ENCODE measurements at places on chromosomes 1 and 21. TPM values are rescaled to one million over a fixed set of nuclear protein-coding genes. Genes with fewer than 3 reads are reported as not detected.

GRCh38 chr1:29973406-29973805, 737.1 kb downstream of the PTPRU start:
- DNase-seq, result no peak

KCNA3 gene
- not detected for total RNA-seq

HTR6 gene
- total RNA-seq, result not detected

- DNase-seq, result peak; percentile 32
Observed at GRCh38 chr1:147496571-147497210, 44.6 kb upstream of the BCL9 start.

- peak; percentile 99 for DNase-seq
Observed at GRCh38 chr1:149886396-149887195, 12.8 kb upstream of the BOLA1 start.

GRCh38 chr1:196609370-196609737, 1.1 kb upstream of the KCNT2 start:
- DNase-seq, result no peak

TMEM82 gene
- total RNA-seq, result not detected

DNA sequence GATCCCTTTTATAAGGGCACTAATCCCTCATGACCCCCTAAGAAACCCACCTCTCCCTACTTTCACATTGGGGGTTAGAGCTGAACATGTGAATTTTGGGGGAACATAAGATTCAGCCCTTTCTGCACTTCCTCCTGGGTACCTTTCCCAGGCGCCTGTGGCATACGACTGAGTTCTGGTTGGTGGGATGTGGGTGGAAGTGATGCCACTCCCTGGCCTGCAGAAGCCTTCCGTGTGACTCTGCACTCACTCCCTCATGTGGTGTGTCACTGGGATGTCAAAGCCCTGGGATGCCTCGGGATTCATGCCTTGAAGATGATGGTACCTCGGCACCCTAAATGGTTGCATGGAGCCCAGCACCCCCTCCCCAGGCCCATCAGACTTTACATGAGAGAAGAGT, 28.3 kb upstream of the VASH2 start:
- no peak for DNase-seq

- DNase-seq, result no peak
Observed at GRCh38 chr1:19317126-19317910, 5.2 kb downstream of the SLC66A1 start.

GRCh38 chr21:35940074-35940927, 120.0 kb downstream of the SETD4 start:
- peak; percentile 75 for DNase-seq

DNA sequence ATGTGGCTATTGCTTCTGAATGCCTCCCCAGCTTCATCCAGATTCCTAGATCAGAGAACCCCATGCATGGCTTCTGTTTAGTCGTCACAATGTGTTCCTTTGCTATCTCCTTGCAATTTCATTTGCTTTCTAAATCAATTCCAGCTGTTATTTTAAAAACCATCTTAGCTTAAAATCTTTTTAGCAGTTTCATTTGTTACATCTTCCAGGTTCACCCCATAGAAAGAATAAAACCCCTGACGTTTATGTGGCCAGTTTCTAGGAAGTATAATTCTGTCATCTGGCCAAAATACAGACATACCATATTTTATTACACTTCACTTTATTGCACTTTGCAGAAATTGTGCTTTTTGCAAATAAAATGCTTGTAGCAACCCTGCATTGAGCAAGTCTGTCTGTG, 278.4 kb downstream of the PTPRC start:
- DNase-seq, result no peak

DNA sequence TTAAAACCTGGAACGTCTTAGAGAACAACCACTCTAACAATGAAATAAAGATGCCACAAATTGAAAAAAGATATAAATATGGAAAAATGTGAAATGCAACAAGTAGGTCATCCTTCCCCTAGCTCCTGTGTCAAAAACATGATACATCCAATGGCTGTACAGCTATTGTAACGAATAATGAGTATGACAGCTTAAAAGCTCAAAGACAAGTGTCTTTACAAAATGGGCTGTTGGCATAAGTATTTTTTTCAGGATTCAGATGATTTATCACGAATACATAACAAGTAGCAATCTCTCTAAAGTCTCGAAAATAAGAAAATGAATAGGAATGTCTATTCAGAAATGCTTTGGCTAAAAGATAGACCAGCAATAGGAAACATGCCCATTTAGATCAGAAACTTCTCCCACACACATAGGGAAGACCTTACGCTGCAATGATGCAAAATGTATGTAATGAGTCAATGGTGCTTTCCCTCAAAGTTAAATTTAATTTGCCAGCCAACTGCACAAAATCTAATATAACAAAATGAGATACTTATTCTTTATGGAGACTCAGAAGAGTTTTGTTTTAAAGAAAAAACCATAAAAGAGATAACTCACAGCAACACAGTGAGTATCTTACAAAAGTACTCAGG, 8.3 kb downstream of the TGFBR3 start:
- no peak for DNase-seq

DNA sequence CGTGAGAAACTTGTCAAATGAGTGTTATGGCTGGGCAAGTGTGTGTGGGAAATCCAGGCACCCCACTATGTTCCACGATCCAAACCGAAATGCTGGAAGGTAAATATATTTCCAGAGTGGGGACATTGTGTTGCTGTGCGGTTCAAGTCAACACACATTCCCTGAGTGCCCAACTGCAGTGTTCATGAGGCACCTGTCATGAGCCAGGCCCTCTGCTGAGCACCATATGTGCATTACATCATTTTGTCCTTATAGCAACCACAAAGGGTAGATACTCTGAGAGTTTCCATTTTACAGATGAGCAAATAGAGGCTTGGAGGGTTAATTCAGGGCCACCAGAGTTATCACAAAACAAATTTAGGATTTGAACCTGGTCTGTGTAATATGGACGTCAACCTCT, 59.9 kb upstream of the SOD1 start:
- DNase-seq, result no peak

GRCh38 chr1:189357317-189357716, 1120.3 kb downstream of the BRINP3 start:
- DNase-seq, result no peak

GRCh38 chr1:52424231-52424636, 19.8 kb downstream of the PRPF38A start:
- DNase-seq, result no peak

CCDC185 gene
- total RNA-seq, result not detected

OR2L3 gene
- not detected for total RNA-seq

STRIP1 gene
- 39.4 TPM for total RNA-seq

DNA sequence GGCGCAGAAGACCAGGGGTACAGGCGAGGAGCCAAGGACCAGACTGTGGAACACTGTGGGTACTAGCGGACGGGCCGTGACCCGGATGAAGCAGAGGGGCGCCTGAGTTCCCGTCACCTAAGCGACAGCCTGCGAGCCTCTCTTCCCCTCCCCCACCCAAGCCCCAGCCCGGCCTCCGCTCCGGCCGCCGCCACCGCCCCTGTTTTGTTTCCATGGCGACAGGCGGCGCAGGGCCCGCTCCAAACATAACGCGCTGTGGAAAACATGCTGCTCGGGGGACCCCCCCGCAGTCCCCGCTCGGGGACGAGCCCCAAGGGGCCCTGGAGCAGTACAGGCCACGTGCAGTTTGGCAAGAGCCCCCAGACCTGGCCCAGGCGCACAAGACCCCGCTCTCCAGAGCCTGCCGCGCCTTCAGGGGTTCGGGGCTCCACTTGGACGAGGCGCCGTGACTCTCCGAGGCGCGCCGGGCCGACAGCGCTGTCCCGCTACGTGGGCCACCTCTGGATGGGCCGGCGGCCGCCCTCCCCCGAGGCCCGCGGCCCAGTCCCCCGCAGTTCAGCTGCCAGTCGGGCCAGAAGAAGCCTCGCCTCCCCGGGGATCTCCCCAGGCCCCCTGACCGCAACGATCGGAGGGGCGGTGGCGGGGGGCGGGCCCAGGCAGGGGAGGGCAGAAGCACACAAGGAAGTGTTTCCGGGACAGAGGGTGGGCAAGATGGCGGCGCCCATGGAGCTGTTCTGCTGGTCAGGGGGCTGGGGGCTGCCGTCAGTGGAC, at the start of gene MTX1:
Gene MTX1 (plus strand): TSS at position 155 of the 771 bp plus-strand sequence. CDS start 110 bp downstream, at position 265.
- DNase-seq, result peak; percentile 80

MAP10 gene
- total RNA-seq, result 0.10 TPM

TNFRSF14 gene
- 10.9 TPM for total RNA-seq

DNA sequence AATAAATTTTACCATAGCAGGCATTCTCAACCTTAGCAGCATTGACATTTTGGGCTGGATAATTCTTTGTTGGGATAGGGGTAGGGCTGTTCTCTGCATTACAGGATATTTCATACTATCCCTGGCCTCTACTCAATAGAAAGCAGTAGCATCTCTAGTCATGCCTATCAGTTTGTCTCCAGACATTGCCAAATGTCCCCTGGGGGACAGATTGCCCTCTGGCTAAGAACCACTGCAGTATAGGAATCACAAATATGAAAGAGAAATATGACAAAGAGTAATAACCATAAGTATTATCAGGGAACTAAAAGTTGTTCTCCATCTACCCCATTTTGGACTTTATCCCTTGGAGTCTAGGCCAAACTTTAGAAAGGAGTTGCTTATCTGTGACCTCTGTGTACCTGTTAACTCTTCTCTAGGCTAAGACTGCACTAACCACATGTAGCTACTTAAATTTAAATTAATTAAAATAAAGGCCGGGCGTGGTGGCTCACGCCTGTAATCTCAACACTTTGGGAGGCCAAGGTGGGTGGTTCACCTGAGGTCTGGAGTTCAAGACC, 76.1 kb downstream of the AGO3 start:
- DNase-seq, result no peak

LZIC gene
- total RNA-seq, result 29.9 TPM

DNA sequence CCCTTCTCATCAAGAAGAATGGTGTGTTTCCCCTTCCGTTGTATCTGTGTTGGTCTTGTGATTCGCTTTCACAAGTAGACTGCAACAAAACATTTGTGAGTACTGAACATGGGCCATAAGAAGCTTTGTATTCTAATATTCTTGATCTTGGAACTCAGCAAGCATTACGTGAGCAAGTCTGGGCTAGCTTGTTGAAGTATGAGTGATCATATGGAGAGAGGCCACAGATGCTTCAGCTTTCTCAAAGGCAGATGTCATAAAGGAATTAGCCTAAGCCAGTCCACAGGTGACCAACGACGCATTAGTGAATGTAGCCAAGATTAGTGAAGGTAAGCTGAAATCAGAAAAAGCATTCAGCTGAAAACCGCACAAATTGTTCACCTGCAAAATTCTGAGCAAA, 609.6 kb upstream of the NEGR1 start:
- DNase-seq, result no peak

C1orf56 gene
- total RNA-seq, result 3.9 TPM

OR2T35 gene
- not detected for total RNA-seq

DNA sequence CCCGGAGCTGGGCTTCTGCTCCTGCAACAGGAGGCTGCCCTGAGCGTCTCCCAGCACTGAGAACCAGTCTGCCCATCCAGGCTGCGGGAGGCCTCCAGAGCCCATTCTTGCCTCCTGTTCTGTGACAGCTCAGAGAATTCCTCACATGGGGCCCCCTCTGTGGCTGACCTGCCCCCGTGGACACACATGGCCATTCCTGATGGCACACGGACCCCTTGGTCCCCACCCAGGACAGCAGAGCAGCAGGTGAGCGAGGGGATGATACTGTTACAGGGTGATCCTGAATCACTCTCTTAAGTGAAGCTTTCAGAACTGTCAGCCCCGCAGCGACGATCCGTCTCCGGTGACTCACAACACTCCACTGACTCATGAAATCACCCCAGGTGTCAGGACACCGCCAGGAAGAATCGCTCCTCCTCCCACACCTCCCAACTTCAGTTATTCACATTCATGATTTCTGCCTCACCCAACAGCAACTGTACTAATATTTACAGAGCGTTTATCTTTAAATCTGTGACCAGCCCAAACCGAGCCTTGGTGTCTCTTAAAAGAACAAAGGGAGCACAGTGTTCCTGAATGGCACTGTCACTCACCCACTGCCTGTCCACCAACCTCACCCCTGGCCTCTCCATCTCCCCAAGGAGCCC, 22.5 kb downstream of the CHD5 start:
- DNase-seq, result peak; percentile 24

PARS2 gene
- 3.7 TPM for total RNA-seq

ACKR1 gene
- not detected for total RNA-seq

- DNase-seq, result no peak
Observed at GRCh38 chr1:205020466-205020865, 22.5 kb upstream of the CNTN2 start.

DNA sequence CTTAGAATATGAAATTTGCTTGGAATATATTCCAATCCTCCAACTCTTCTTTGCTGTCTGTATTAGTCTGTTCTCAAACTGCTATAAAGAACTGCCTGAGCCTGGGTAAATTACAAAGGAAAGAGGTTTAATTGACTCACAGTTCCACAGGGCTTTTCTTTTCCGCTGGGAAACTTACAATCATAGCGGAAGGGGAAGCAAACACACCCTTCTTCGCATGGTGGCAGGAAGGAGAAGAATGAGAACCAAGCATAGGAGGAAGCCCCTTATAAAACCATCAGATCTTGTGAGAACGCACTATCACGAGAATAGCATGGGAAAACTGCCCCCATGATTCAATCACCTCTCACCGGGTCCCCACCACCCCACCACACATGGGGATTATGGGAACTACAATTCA, 14.8 kb downstream of the CENPF start:
- no peak for DNase-seq

DNA sequence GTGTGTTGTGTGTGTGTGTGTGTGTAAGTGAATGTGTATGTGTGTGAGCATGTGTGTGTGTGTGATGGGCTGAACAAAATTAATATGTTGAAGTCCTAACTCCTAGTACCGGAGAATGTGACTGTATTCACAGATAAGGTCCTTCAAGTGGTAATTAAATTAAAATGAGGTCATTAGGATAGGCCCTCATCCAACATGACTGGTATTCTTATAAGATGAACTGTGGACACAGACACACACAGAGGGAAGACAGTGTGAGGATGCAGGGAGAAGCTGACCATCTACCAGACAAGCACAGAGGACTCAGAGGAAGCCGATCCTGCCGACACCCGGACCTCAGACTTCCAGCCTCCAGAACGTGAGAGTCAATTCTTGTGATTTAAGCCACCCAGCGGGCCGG, 91.2 kb upstream of the PGBD5 start:
- DNase-seq, result no peak

- DNase-seq, result peak; percentile 46
Observed at GRCh38 chr1:227317523-227318015, 723 bp downstream of the CDC42BPA start.

DNA sequence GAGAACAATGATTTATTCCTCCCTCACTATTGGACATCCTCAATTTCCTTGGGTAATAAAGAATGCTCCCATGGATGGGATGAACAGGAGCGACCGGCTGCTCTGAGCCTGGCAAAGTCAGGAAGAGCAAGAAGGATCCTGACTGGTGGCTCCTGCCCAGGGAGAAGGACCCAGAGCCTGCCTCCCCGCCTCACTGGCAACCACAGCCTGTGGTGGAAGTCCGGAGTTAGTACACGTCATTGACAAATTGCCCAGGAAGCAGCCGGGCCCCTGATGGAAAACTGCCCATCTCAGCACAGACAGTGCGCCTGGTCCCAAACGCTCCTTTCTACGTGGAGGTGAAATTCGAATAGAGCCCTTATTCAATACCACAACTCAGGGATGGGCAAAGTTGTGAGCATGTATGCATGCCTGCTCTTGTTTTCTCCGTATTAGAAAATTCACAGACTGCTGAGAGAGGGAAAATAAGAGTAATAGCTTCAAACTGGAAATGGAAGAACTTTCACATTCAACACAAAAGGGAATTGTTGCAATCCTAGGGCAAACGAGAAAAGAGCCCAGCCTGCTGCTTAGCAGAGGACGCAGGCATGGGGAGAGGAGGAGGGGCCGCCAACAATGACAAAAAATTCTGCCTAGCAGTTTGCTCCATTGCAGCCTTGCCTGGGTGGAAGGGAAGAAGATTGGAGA, 397.1 kb upstream of the VAMP3 start:
- DNase-seq, result no peak
